Activated naive CD4-positive, alpha-beta T cell treated with Interleukin-2 at 50 U/mL for 16 hours (primary cell): ENCODE measurements at places on chromosomes 7 and 10.
A peak's percentile ranks its signal among the peaks of the same experiment; 100 is the strongest.

- DNase-seq: no peak
Measured at GRCh38 chr10:10533437-10533836, 484.2 kb upstream of the CELF2 start.

- no peak for DNase-seq
Measured at GRCh38 chr7:865921-866320, 10.4 kb upstream of the GET4 start.

- no peak for DNase-seq
Measured at GRCh38 chr7:53900856-53901528, 641.2 kb upstream of the VSTM2A start.

- no peak for DNase-seq
Measured at GRCh38 chr7:150738591-150739001, 1.4 kb downstream of the GIMAP5 start.

- no peak for DNase-seq
Measured at GRCh38 chr10:127736222-127736914, 617 bp upstream of the FOXI2 start.

- no peak for DNase-seq
Measured at GRCh38 chr7:111911166-111911961, 294.8 kb downstream of the DOCK4 start.

- no peak for DNase-seq
Measured at GRCh38 chr10:70227548-70228320, 5.5 kb downstream of the PPA1 start.

DNA sequence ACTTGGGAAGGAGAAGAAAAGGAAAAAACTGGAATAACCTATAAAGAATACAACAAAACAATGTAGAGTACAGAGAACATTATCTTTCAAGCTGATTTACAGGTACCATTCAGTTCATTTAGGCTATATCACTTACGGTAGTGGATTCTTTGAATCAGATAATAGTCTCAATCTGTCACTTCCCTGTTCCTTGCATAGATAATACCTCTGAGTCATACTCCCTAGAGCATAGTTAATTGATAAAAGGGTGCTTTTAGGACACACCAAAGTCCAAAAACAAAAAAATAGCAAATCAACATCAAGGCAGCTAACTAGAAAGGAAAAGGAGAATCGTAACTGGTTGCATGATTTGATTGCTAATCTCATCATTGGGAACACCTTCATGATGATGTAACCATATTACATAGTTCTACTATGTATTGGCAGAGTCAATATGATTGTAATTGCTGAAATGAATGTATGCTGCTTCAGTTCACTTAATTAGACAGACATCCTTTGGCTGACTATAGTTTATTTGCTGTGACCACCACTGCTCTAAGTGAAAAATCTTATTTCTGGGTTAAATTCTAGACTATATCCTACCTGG is 844.4 kb downstream of the GATA3 start:
- no peak for DNase-seq

DNA sequence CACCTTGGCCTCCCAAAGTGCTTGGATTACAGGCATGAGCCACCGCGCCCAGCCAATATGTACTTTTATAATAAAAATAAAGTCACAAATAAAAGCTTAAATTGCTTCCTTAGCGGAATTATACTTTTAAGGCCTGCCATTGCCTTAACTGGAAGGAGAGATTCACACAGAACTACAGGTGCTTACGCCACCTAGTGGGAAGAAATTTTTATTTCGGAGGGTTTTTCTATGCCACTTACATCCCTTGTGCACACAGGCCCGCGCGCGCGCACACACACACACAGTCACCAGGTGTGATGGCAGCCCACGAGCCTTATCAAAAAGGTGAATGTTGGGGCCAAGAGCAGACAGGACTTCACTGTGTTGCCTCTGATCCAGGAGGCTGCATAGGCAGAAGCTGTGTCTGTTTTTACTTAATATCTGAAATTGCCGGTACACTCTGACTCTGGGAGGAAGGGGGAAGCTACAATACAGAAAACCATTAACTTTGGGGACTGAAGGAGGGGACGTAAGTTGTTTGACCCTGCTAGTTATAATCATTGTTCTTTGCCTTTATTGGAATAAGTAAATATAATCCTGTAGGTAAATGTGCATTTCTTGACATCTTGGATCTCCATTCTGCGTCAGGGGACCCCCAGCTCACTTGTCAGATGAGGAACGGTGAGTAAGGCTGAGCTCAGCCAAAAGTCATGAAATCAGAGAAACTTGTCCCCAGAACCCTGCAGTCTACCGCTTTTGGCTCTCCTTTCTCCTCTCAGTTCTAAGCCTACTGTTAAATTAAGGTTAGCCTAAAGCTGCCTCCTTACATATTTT is 87.1 kb downstream of the SLC16A9 start:
- peak; percentile 5 for DNase-seq

- no peak for DNase-seq
Measured at GRCh38 chr7:112211348-112211907, 4.9 kb downstream of the ZNF277 start.

- no peak for DNase-seq
Measured at GRCh38 chr7:106372126-106372525, 87.3 kb upstream of the NAMPT start.

DNA sequence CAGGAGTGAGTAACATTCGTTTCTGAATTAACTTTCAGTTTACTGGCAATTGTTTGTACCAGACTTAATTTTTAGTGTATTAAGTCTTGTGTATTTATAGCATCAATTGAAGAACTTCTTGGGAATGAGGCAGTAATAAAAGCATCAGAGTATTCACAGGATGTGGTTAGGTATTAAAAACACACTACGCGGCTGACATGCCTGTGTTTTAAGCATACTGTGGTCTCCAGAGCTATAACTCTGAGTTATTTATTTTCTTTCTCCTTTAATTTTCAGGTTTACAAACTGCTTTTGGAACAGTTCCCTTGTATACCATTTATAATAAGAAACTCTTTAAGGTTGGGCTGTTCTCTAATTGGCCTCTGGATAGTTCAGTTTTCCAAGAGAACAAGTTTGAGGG is 626.1 kb upstream of the NRG3 start:
- DNase-seq: no peak

DNA sequence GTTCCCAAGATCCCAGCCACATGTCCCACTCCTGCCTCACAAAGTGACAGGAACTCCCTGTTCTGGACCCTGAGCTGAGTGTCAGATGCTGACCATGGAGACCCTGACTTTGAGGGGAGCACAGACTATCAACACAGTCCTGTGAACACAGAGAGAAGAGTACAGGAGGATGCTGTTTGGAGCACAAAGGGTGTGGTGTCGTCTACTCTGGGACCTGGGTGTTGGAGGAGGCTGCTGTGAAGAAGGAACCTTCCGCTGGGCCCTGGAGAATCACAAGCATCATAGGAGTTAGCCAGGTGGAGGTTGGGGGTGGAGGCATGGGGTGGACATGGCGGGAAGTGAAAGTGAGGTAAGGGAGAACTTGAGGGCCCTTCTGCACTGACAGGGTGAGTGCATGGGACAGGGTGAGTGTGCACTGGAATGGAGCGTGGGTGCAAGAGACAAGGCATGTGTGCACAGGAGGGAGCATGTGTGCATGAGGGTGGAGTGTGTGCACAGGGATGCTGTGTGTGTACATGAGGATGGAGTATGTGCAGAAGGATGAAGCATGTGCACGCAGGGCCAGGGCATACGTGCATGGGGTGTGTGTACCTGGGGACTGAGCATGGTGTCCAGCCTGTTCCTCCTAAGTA is 70.7 kb upstream of the ANTXRL start:
- no peak for DNase-seq

- DNase-seq: no peak
Measured at GRCh38 chr7:151754688-151755130, 122.2 kb downstream of the PRKAG2 start.

DNA sequence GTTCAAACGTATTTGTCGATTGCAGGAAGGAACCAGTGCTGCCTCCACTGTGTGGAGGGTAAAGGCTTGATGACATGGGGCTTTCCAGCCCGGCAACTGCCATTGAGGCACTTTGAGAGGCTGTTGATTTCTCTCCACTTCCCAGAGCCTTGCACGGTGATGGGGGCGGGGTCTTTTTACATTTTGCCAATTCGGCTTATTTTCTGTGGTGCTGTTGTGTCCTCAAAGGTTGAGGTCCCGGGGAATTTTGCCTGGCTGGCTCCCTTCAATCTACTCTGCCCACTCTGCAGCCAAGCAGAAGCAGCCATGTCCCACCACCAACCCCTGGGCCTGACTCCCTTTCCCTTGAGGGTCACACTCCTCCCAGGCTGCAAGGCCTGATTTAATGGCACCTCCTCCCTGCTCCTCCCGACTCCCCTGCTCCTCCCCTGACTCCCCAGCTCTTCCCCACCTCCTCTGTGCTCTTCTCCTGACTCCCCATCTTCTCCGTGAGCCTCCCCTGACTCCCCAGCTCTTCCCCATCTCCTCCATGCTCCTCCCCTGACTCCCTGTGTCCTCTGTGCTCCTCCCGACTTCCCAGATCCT is 39.0 kb downstream of the OAT start:
- no peak for DNase-seq

- no peak for DNase-seq
Measured at GRCh38 chr7:42359946-42360345, 122.9 kb upstream of the GLI3 start.

- DNase-seq: no peak
Measured at GRCh38 chr7:28570113-28570969, 158.0 kb downstream of the CREB5 start.

DNA sequence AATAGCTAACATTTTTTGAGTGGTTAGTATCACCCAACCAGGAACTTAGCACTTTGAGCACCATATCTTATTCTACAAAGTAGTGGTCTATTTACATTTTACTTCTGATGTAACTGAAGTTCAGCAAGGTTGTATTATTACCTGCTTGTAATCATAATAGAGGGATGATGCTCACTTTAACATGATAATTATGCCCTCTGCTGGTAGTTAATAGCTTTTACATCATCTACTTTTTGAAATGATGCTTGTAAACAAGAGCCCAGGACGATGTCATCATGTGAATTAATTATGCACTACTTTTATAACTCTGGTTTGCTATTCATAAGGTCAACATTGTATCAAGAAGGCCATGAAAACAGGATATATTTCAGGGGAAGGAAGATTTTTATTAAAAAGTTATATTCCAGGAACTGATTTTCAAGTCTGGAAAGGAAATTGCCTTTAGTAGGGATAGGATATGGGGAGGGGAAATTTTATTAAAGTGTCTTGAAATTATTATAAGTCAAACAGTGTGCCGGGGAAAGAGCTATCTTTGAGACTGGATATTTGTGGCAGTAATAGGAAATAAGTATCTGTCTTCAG is 80.3 kb upstream of the SCIN start:
- DNase-seq: no peak

GRCh38 chr10:28774051-28774995 is 97.0 kb downstream of the BAMBI start:
- DNase-seq: no peak

- DNase-seq: no peak
Measured at GRCh38 chr10:107118866-107119265, 45.6 kb downstream of the SORCS1 start.

GRCh38 chr7:5553298-5553877 is 129.8 kb upstream of the TNRC18 start:
- DNase-seq: no peak

DNA sequence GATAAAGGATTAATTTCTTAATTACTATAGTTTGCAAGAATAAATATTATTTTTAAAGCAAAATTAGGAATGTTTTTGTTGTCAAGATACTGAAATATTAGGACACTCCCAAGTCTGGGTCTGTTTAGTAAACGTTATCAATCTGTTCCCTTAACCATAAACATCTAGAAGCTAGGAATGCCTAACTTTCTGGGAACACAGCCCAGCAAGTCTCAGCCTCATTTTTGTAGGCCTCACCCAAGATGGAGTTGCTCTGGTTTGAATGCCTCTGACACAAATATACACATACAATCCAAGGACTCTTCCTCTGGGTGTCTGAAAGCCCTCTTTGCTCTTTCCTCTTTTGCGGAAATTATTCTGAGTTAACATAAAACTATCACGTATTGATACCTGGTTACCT is 487.4 kb upstream of the CELF2 start:
- DNase-seq: no peak

DNA sequence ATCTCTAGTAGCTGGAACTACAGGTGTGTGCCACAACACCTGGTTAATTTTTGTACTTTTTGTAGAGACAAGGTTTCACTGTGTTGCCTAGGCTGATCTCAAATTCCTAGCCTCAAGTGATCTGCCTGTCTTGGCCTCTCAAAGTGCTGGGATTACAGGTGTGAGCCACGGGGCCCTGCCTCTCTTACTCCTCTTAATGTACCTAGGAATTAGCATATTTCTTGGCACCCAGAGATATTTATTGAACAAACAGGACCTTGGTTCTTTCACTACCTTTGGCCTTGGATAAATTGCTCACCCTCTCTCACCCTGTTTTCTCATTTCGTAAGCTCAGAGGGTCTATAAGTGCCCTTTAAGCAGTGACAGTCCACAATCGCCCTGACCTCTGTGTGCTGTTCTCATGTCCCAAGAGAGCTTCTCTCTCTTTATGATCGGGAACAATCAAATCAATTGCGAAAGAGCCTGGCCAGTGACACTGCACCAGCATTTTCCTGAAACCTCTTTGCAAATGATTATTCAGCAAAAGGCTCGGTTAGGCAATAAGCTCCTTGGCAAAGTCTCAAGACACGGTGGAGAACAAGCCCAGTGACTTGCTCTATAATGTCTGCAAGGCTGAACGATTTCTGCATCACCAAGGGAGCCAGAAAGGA is 117.7 kb downstream of the APBB1IP start:
- DNase-seq: no peak

DNA sequence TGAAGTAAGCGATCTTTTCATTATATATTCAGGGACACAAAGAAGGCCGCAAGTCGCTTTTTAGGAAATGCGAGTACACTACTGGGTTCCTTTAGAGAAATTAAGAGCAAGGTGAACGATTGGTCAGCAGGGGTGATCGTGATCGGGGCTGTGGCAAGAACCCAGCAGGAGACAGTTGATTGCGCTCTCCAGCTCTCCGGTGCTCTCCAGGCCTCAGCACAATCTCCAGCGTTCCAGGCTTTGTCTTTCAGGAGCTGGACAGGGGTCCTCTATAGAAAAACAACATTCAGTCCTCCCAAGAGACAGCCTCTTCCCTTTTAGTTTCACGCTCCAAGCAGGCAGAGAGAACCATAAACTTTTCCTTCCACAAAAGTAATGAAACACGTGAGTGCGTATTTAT is 170.5 kb upstream of the KLF6 start:
- DNase-seq: no peak

GRCh38 chr10:3782146-3782450 is 2.9 kb downstream of the KLF6 start:
- peak; percentile 52 for DNase-seq

GRCh38 chr7:107234436-107234835 is 65.6 kb downstream of the HBP1 start:
- no peak for DNase-seq

DNA sequence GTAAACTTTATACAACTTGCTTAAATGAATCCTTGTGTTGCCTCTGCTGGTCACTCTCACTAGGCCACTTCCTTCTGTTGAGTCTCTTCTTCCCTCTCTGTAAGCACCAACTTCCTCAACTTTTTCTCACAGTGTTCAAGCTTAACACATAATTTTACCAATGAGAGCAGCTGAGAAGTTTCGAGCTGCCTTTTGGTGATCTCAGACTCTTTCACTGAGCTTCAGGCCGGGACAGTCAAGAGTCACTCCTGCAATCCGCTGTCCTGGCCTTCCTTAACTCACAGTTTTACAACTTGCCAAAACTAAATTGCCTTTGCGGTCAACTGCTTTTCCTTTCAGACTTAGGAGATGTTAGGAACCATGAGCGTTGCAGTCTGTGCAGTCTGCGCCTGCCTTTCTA is 47.4 kb downstream of the PRPF18 start:
- DNase-seq: no peak

- DNase-seq: no peak
Measured at GRCh38 chr10:29280488-29280840, 8.4 kb upstream of the LYZL1 start.
